ENCODE measurements at places on chromosomes 6 and 20.

DNA sequence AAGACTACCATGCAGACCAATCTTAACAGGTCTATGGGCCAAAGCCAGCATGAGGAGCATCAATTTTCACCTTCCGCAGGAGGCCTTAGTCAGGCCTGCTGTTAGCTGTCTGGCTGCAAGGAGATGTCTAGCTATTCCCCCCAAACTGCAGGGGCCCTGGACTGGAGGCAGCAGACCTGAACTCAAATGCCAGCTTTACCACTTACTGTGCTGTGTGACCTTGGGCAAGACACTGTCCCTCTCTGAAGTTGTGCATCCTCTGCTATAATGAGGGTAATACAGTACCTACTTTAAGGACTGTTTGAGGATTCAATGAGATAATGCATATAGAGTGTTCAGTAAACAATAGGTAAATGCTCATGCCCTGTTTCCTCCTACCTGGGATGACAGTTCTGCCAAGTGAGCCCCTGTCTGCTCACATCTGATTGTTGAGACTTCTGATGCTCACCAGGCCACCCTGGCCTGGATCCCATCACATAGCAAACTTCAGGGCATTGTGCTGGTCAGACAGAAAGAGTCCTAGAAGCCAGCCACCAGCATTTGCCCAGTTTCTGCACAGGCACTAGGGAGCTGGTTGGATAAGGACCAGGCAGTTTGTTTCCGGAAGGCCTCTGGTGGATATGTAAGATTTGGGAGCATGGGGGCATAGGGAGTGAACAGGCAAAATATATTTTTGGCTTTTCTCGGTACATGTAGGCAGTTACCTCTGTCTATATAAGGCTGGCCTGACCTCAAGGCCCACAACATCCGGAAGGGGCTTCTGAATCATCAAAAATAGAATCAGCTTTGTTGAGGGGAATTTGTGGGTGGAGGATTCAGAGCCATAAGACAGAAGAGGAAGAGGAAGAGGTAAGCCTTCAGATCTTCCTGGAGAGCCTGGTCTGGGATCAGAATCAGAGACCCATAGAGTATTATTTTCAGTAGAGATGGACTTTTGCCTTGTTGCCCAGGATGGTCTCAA lies 2.3 kb upstream of the OCSTAMP start:
- no peak for DNase-seq

GRCh38 chr6:137218917-137219663 lies at the start of gene IFNGR1:
Gene IFNGR1 (minus strand): TSS chr6:137219385. CDS start chr6:137219327, 58 bp downstream.
- peak; percentile 99 for DNase-seq

GRCh38 chr6:43744931-43745727 lies 24.9 kb upstream of the VEGFA start:
- peak; percentile 29 for DNase-seq

DNA sequence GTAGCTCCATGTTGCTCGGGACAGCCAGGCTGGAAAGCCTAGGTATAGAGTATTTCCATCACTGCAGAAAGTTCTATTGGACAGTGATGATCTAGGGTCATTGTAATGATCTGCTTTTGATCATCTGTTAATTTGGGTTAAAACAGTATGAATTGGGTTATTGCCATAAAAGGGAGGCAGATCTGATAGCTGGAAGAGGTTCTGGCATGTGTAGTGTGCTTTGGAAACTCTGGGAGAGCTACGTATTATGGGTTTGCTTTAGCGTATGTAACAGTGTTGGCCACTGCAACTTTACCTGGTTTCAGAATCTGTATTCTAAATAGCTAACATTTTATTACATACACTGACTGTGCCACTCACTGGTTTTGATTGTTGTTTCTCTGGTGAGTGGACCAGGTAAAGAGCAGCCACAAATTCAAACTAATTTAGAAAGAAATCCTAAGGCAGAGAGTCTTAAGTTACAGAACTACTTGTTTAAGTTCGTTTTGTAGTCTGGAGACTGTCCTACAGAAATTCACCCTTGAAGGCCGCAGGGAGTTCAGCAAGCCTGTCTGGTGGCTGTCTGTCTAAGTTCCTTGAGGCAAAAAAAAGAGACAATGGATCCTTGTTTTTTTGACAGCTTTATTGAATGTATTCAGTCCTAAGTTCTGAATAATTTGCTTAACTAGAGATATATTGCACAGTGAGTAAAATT lies 300.3 kb downstream of the PRL start:
- DNase-seq: no peak

- no peak for DNase-seq
Measured at GRCh38 chr6:139533573-139534471, 159.4 kb upstream of the CITED2 start.

DNA sequence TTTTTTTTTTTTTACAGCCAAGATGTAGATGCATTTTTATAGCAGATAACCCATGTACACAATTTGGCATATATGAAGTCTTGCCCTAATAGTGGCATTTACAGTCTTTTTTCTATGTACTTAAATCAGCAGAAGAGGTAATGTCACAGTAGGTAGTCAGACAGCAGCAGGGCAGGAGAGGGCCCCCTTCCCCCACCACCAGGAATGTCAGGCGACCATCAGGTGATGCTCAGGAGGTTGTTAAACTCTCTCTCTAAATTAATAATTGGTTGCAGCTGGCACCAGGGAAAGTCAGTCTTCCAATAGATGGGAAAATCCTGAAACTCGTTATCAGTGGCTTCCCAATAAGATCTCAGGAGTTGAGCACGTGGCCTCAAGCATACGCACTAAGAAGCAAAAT lies 188.0 kb upstream of the ADGRB3 start:
- DNase-seq: no peak

GRCh38 chr6:72175916-72176315 lies 289.6 kb downstream of the RIMS1 start:
- DNase-seq: no peak

DNA sequence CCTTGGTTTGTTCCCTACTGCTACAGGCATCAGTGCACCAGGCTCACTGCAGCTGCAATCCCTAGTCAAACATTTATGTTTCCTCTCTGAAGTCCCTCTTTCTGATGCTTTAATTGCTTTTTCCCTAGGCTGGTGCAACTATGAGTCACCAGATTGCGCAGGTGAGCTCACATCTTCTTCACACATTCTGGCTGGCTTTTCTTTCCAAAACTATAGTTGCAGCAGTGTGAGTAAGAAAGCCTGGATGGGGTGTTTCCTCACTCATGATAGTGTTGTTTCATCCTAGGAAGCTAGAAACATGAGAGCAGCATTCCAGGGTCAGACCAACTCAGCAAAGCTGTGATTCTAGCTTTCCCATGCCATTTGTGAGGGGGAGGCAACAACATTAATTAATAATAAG lies 296.4 kb downstream of the PAX1 start:
- DNase-seq: no peak

GRCh38 chr6:112478036-112478435 lies 130.9 kb downstream of the RFPL4B start:
- no peak for DNase-seq

DNA sequence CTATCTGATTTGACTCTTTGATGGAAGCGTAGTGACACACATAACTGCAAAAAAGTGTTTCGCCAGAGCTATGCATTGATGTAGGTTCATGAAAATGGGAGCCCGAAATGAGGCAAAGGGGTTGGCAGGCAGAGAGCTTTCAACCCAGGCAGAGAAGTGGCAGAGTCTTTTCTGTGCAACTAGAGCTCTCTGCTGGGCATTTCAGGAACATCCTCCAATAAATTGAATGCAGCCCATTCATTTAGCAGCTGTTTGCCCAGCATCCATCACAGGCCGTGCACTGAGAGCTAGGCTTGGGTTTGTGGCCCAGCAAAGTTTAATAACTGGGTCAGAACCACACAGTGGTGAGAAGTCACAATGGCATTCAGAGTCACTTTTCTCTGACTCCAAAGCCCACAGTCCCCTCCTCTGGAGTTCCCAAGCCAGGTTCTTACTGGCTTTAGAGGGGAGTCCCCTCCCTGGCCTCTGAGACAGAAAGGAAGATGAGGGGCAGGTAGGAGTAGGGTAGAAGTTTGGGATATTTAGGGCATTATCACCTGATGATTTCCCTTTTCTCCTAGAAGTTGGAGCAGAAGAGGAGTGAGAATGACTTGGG lies 31.8 kb upstream of the ELMO2 start:
- no peak for DNase-seq

GRCh38 chr6:132213732-132214131 lies 187.5 kb downstream of the MOXD1 start:
- no peak for DNase-seq

- no peak for DNase-seq
Measured at GRCh38 chr6:53513519-53513966, 31.4 kb downstream of the GCLC start.

DNA sequence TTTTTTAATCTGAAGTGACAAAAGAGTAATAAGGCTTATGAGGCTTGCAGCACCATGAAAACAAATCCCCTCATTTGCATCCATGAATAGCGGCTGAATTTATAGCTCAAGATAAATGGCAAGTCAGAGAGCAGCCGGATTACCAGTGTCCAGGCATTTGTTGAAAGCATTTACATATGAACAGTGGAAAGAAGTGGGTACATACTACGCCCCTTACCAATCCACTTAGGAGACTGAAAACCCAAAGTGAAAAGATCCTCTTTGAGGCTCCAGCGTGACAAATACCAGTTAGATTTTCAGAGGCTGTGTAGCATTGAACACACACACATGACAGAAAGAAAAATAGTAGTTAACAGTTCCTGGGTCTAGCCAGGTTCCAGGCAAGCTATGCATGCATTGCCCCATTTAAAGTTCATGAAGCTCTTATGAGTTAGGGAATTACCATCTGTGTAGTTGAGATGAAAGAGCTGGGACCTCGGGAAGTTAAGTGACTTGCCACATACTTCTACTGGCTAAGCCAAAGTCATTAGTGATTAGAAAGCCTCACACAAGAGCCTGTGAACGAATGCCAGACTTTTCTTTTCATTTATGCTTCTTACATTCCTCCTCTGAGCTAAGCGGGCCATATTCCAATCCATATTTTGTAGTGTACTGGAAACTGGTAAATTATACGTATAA lies 28.3 kb upstream of the NHSL1 start:
- no peak for DNase-seq

DNA sequence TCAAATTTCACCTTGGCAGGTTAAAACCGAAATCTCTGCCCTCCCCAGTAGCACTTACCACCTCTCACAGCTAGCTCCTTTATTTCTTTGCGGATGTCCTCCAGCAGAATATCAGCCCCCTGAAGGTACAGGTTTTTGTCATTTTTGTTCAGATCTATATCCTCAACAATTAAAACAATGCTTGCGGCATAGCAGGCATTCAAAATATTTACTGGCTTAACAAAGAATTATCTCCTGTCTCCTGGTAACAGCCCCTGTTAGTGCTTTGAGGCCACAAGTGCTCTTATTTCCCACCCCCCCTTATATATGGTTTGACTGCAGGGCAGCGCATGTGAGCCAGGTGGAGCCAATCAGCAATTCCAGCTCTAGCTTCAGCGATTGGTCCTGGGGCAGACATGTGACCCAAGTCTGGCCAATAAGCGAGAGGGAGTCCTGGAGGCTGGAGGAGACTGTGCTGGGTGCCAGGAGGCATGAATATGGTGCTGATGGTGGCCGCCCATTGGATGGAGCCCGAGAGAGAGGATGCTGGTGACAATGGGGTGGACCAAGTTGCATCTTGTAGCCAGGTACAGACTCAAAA lies 21.0 kb downstream of the SULF2 start:
- no peak for DNase-seq

- no peak for DNase-seq
Measured at GRCh38 chr6:44856479-44856878, 469.0 kb downstream of the CDC5L start.

DNA sequence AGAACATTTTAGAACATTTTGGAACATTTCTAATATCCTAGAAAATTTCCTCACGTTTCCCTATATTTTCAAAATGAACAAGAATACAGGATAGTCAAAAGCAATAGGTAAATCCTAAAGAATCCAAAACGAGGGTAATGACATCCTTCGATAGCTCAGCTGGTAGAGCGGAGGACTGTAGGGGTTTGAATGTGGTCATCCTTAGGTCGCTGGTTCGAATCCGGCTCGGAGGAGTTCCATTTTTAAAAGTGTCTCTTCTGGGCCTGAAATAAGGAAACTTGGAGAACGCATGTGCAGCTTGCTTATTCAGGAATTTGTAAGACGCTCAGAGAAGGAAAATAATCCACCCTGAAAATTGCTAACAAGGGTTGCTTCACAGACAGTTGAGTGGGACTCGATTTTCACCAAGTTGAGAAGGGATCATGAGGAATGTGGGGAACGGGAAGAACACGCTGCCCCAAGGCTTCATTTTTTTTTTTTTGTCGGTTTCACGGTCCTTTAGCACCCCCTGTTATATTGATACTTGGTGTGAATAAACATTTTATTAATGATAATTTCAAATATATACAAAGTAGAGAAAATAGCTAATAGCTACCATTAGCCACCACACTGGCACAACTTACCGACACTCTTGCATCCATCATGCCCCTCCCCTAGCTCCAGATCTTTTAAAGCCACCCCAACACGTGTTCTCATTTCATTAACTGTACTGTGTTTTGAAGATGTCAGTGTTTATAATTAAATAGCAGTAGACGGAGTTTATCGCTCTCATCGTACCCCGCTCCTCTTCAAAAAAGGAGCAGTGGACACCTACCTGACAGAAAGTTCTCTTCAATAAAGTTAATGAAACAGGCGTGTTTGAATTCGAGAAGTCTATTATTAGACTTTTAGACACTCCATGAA lies 1.8 kb upstream of the ABT1 start:
- no peak for DNase-seq

DNA sequence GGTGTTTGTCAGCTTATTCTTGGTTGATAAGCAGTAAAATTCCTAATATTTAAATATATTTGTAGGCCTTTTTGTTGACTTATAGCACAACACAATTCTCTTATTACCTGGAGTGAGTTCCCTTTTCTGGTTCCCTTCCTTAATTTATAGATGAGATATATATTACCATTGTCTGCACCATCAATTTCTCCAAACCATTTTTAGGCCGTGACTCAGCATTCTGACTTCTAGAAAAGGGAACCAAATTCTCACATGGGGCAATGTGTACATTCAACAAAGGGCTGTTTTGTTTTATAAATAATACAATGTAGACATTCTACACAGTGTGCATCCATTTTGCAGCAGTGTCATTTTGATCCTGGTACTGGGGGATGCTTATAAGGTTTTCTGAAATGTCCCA lies 52.8 kb downstream of the NCOA7 start:
- no peak for DNase-seq

DNA sequence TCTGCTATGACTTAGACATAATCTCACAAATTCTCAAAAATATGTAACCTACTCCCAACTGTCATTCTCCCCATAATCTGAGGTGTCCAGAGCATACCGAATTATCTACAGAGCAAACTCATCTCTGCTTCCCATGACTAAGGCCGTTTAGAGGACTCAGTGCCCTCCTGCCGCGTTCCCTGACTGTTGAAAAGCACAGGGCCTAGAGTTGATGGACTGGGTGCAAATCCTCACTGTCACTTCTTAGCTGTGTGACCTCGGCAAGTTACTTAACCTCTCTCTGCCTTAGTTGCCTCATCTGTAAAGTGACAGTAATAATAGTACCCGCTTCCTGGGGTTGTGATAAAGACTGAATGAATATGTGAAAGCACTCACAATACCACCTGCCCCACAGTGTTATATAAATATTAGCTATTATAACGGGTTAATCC lies 4.7 kb upstream of the TUBB2A start:
- no peak for DNase-seq

DNA sequence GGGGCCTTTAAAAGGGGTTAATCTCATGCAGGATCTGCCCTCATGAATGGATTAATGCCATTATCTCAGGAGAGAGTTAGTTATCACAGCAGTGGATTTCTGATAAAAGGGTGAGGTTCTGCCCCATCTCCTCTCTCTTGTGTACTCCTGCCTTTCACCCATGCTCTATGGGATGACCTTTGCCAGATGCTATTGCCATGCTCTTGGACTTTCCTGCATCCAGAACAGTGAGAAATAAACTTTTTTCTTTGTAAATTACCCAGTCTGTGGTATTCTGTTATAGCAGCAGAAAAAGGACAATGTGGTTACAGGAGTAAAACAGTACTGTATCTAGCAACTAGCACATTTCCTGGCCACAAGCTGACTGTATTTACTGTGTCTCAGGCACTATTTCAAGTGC lies 58.0 kb upstream of the CCN2 start:
- DNase-seq: no peak
